ENCODE measurements at places on chromosomes 4 and X.

DNA sequence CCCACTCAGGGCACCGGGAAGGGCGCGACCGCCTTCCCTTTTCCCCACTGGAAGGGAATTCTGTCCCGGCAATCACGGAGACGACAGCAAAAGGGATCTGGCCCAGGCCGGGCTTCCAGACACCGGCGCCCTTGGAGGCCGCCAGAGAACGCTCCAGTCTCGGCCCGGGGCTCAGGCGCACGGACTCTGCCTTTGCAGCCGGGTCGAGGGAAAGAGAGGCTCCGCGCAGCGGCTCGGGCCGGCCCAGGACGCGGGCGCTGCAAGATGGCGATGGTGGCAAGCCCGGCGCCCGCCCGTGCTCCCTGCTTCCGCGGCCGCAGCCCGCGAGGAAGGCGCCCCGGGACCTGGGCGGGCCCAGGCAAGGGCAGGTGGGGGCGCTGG is 1.1 kb downstream of the CTBP1 start:
- no peak for DNase-seq

DNA sequence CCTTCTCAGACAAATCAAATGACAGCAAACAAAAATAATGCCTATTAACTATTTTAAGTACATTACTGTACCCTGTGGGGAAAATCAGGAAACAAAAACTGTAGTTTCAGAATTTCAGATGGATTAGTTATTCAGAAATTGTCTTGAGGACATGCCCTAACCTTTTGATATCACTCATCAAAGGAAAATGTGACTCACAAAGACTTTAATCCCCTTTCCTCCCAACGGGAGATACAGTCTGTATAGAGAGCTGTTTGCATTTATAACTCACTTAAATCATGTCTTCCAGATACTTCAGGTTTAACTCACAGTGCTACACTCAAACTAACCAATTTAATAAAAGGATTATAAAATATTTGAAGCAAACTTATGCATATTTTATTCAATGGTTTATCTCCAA is 304.0 kb downstream of the MAPK10 start:
- DNase-seq, result no peak

GRCh38 chrX:119654112-119654531 is 38.8 kb downstream of the SEPTIN6 start:
- DNase-seq, result no peak

GRCh38 chrX:46967547-46967946 is 55.3 kb downstream of the JADE3 start:
- DNase-seq, result no peak

Data from common myeloid progenitor, CD34-positive (primary cell).